ENCODE measurements at places on chromosomes 2 and 18.
A peak's percentile ranks its signal among the peaks of the same experiment; 100 is the strongest.

DNA sequence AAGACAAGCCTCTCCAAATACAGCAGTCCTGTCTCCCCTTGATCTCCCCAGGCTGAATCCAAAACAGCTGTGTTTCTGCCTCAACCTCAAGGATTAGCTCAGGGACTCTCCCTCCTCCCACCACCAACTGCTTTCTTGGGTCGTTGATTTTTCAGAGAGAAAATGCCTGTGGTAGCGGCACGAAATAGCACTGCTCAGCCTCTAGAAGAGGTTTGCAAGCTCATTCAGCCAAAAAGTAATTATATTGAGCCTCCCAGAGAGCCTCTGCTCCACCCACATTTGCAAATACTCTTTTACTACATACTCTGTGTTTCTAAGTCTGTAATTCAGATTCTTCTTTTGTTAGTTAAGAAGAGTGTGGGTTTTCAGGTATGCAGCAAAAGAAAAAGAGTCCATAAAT lies 396.4 kb upstream of the TNP1 start:
- DNase-seq: no peak

DNA sequence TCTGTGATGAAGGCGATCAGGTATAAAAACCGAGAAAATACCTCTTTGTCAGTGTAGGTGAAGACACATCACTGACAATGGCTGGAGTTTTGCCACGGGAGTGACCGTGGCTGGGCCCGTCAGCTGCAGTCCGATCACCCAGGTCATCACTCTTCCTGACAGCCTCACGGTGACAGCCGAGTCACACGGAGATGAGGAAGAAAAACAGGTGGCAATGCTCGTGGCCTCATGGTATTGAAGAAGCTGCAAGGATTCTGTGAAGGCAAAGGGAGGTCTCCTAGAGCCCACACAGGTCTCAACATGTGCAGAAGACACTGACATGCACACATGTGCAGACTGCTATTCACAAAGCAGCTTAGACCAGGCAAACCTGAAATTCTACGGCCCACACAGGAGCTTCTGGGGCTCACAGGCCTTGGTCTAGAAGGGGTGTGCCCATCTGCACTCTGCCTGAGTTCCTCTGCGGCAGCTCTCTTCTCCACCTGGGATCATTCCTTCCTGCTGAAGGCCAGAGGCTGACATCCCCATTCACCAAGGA lies 7.4 kb downstream of the COPS9 start:
- no peak for DNase-seq

DNA sequence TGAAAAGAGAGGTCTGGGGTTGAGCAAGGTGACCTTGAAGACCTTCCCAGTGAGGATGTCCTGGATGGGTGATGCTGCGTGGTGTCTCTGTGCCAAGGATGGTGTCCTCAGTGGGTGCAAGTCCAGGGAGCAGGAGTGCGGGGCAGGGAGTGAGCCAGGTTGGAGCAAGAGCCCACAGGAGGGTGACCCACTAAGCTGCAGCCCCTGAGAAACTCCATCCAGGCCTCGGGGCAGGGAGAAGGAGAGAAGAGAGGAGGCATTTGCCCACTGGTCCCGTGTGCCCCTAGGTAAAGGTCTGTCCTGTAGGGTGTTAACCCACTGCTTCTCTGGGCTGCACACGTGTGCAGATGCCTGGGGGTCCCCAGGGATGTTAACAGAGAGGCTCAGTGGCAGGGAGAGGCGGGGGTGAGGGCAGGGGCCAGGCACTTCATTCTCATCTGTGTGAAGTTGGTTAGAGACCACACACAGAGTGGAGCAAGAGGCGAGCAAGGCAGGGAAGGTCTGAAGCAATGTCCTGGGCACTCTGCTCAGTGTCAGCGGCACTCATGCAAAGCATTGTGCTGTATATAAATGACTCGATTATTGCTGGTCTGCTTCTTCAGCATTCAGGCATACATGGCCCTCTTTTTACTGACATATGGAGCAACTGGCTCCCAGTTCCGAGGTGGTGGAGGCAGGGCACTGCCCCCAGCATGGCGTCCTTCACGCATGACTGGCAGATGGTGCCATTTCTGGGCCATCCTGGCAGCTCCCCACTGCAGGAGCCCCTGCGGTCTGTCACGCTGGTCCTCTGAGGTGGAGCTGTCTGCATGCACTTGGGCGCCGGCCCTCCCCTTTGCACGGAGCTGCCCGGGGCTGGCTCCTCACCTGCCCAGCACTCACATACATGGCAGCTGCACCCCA lies 117.2 kb upstream of the HS6ST1 start:
- DNase-seq: no peak

DNA sequence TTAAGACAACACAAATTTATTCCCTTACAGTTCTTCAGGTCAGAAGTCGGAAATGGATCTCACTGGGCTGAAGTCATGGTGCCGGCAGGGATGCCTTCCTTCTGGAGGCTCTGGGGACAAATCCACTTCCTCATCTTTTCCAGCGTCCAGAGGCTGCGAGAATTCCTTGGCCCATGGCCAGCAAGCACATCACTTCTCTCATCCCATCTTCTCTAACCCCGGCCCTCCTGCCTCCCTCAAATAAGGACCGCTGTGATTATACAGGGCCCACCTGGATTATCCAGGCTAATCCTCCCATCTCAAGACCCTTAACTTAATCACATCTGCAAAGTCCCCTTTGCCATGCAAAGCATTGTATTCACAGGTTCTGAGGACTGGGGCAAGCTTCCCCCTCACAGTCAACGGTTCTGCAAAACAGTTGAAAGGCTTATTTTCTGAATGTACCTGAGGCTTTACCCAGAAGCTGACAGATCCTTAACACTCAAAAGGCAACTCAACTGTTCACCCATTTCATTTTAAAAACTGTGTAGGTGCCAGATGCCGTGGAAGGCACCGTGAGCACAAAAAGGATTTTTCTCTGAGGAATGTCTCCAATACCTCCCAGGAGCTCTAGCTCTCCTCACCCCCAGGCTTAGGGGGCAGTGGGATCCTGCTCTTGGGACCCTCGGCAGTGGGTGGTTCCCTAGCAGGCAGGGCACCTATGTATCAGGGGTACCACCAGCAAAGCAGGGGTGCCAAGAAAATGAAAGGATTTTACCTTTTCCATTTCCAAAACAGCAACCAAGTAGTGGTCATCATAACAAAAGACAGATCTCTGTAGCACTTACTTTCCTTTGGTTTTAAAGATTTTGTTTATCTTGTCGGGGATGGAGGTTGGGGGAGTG lies 84.0 kb downstream of the KCTD1 start:
- DNase-seq: no peak

- DNase-seq: no peak
These were observed 45.2 kb downstream of the SH3RF3 start for GRCh38 chr2:109174214-109174613.

- DNase-seq: no peak
These were observed 905.1 kb downstream of the NRXN1 start for GRCh38 chr2:50126845-50127244.

DNA sequence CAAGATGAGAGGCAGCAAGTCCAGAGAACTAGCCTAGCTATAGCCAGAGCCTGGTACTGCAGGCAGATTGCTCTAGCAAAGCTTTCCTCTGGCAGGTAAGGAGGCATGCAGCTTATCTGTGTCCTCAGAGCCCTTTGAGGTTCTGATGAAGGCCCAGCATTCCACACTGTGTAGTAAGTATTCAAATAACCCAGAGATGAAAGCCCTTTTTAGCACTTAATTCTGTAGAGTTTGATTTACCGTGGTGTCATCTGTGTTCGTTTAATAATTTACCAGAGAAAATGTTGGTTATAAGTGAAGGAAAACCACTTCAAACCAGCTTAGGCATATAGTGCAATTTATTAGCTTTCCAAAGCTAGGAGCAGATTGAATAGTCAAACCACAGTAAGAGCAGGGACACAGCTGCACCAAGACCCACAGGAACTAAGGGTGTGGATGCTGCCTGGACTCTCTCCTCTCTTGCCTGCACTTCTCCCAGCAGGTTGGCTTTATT lies 226.6 kb downstream of the BABAM2 start:
- no peak for DNase-seq

GRCh38 chr2:172058660-172059059 lies 26.6 kb upstream of the DLX1 start:
- no peak for DNase-seq

GRCh38 chr18:62697636-62698035 lies 17.7 kb upstream of the PHLPP1 start:
- DNase-seq: no peak

DNA sequence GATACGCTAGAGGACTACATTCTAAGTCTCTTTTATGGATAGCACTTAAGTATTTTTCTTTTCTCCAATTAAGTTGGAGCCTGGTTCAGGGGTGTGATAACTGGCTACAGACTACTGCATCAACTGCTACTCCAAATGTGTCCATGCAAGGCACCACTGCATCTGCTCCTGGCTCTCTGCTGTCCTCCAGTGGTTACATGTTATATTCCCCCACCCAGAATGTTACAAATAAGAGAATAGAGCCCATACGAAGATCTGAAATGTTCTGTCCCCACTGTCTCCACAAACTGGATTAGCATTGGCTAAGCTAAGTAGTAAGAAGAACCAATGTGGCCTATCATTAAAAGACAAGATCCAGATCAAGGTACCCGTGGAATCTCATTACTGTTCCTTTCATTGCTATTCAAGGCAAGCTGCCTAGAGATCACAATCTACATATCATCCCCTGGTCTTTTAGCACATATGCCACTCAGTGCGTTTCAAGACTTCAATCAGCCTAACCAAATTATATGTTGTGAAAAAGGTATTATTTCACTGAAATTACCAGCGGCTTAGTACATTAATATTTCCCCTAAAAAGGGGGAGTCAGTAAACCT lies 308.3 kb upstream of the SLC8A1 start:
- DNase-seq: peak; percentile 14

GRCh38 chr18:76494231-76495005 lies 624 bp downstream of the ZNF516 start:
- no peak for DNase-seq

- no peak for DNase-seq
These were observed 22.4 kb downstream of the TEX51 start for GRCh38 chr2:126921066-126921465.

DNA sequence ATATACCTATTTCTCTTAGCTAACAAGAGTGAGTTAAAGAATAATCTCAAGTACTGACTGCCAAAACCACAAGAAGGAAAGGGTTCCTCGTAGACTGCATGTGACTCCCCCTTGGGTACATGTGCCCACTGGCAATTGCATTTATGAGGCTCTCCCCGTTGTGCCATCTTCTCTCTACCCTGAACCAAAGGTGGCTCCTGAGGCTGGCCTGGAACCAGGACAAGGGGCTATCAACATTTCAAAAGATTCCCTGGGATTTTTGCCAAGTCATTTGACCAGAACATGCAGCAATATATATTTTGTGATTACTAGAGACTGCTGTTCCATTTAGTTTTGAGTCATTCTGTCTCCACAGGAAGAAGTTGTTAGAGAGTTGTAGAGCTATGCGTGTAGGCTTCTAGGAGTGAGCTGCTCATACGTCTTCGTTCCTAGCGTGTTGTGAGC lies 45.8 kb downstream of the LAMA3 start:
- DNase-seq: no peak

- DNase-seq: no peak
These were observed 64.9 kb downstream of the EVA1A start for GRCh38 chr2:75495862-75496261.

DNA sequence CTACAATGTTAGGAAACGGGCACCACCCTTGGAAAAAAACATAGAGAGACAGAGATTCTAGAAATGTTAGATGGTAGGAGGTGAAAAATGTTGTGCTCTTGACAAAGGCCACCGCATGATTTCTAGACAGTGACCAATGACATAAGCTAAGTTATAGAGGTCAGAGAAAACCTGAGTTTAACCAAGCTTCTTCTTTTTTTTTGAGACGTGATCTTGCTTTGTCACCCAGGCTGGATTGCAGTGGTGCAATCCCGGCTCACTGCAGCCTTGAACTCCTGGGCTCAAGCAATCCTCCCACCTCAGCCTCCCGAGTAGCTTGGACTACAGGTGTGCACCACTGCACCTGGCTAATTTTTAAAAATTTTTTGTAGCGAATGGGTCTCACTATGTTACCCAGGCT lies 13.0 kb downstream of the FER1L5 start:
- DNase-seq: no peak

DNA sequence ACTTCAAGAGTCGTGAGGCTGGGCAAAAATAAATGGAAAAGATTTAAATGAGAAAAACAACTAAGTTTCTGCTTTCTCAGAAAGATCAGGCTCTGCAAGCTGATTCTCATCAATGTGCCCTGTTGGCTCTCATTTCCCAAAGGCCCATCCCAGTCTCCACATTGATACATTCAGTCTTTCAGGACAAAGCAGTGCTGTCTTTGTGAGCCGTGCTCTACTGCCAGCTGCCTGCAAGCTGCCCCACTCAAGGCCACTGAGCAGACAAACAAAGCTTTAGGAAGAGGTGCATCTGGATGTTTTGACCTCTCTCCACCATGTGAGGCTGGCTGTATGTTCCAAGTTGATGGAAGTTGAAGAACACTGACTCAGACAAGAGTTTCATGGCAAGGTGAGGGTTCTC lies 48.8 kb downstream of the FSHR start:
- DNase-seq: no peak

- DNase-seq: peak; percentile 3
These were observed 225.5 kb upstream of the GALNT5 start for GRCh38 chr2:157032017-157032416.

GRCh38 chr2:237154884-237155851 lies 69.5 kb downstream of the COPS8 start:
- no peak for DNase-seq

- DNase-seq: no peak
These were observed 84.8 kb upstream of the ITGA6 start for GRCh38 chr2:172342611-172343010.

DNA sequence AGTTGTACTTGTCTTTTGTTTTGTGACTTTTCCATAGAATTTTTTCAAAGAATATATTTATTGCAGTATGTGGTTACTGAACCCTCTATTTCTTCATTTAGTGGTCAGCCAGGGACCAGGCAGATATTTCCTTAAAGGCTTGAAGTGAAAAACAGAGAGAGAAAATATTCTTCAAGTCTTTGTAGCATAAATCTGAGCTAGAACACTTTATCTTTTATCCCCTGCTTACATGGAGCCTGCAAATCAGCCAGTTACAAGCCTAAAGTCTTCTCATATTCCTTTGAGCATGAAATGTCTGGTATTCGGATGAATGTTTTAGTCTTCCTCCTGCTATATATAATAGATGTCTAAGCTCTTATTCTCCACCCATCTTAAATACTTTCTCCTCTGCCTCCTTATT lies 1557.5 kb upstream of the ACVR2A start:
- no peak for DNase-seq

GRCh38 chr18:9762526-9762925 lies 54.4 kb downstream of the RAB31 start:
- no peak for DNase-seq

DNA sequence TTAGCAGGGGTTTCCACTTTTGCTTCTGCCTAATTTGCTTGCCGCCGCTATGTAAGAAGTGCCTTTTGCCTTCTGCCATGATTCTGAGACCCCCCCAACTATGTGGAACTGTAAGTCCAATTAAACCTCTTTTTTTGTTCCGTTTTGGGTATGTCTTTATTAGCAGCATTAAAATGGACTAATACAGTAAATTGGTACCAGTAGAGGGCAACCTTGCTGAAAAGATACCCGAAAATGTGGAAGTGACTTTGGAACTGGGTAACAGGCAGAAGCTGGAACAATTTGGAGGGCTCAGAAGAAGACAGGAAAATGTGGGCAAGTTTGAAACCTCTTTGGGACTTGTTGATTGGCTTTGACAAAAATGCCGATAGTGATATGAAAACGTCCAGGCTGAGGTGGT lies 216.1 kb upstream of the FSIP2 start:
- DNase-seq: no peak

Measured in T1000 (cell line).